Motor neuron (in vitro differentiated cells): ENCODE measurements at places on chromosomes 11 and 22.
A peak's percentile ranks its signal among the peaks of the same experiment; 100 is the strongest.

DNA sequence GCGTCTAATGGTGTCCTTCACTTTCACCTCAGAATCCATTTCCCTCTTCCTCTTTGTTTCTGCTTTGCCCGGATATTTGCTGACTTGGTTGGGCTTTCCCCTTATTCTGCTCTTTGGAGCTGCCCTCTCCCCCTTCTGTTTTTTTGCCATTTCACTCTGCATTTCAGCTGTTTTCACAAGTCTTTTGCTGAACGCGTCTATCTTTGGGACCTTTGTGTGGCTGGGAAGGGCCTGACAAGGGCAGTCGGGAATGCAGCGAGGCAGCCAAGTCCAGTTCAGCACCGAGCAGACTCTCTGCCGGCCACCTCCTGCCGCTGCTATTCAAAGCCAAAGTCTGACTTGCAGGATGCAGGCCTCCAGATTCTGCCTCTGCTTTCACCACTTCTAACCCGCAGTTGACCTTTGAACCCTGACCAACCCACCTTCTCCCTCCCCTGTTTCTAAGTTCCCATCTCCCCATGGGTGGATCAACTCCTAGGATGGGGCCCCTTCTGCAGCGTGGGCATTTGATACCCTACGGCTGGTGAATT, 38.2 kb downstream of the FEZ1 start:
- ATAC-seq, result peak; percentile 99

DNA sequence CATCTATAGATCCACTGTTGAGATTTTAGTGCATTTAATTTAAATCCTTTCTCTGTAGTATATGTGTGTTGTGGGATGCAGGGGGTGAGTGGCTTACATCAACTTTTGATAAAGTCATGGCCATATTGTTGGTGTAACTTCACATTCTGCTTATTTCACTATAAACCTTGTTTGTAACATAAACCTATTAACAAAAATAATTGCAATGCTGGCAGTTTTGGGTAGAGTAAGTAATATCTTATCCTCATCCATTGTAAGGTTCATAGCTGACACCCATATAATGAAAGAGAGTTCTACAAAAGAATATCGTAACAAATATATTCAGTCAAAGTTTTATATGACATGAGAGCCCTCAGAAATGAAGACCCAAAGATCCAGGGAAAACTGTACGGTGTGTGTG, 601.7 kb upstream of the ANO3 start:
- ATAC-seq, result no peak

DNA sequence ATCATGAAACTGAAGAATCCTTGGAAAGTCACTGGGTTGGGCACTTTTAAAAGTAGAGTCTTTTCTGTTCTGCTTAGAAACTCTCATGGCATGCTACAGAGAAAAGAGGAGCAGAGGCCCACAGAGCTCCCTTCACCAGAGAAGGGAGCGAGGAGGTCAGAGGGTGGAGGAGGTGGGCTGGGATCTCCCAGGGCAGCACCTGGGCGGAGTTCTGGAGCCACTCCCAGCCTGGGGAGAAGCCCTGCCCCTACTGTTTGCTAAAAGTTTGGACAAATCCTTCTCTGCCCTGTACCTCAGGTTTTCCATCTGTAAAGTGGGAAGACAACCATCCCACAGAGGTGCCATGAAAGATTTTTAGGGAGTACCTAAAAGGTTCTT, 299.1 kb downstream of the KIRREL3 start:
- no peak for ATAC-seq

GRCh38 chr11:2582946-2583604, 116.7 kb downstream of the KCNQ1OT1 start:
- no peak for ATAC-seq

DNA sequence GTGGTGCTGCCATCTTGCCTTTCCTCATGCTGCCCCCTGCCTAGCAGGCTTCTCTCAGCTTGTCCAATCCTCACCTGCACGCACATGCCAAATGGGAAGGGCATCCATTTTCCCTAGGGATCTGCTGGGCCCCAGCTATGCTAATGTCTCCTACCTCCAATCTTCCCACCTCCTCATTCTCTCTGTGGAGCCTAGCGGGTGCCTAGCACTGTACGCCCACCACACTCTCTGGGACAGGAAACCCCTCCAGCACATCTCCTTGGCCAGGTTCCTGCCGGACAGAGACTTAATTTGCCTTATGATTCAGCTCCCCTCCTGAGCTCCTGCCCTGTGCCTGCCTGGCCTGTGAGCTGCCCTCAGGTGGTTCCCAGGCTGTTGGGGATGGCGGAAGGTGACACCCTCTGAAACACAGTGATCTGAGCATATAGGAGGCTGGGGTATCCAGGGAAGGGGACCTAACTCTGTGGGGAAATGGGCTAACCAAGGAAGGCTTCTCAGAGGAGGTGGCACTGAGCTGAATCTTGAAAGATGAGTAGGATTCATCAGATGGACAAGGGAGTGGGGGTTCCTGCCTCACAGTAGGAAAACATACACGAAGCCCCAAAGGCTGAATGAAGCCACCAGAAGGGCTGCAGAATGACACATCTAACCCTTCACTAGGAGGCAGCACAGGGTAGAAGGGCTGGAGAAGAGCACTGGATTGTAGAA, 79.2 kb upstream of the WNT11 start:
- ATAC-seq, result no peak

DNA sequence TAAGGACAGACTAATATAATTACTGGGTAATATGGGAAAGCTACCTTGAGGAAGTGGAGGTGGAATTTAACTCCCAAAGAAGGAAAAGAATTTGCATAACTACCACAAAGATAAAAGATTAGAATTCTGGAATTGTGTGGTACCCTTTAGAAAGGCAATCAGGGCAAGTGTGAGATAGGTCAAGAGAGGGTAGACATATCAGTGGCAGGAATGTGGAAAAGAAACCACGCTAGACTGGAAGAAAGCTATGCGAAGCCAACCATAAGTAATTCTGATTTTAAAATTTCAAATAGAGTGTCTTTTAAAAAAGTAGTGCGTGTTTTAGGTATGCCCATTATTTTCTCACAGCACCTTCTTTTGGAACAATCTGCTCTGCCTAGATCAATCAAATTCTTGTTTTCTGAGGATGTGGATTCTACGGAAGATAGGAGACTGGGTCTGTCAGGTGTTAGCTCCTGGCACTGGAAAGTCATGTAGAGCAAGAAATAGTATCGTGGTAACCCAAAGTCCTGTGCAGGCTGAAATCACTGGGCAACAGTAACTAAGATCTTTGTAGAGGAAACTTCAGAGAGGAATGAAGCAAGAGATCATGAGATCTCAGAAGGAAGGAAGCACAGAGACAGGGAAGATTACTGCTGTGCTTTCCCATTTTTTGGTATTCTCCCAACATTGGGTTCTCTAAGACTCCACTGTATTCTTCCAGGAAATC, 111.3 kb upstream of the MTMR2 start:
- ATAC-seq, result peak; percentile 49
